ENCODE measurements at places on chromosomes 12 and 14. TPM values are rescaled to one million over a fixed set of nuclear protein-coding genes. Genes with fewer than 3 reads are reported as not detected.

DNA sequence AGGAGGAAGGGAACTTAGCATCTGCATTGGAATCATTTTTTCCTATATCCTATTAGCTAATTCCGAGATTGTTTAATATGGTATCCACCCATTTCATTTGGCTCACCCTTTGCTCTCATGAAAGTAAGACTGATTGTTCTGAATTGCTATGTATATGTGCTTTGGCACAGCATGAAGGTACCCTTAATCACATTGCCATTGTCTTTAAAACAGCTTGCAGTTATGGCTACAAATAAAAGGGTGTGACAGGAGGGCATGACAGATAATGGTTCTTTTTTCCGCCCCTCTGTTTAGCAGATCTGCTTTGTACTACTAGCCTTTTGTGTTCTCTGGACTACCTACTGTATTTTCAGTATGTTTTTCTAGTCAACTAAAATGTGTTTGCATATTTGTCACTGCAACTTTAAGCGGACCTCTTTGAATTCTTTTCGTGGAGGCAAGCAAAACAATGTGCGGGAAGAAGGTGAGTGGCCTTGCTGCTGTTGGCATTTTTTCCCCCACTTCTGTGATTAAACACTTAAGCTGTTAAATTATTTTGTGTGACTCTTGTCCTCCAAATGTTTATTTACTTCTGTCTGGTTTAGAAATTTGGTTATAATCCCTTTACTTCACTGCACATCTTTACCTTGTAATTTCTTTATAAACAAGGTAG lies 35.8 kb downstream of the FBXO34 start:
- no peak for DNase-seq

The SEC23A gene
- 64.0 TPM for total RNA-seq

- no peak for DNase-seq
These were observed 145.9 kb downstream of the ETV6 start for GRCh38 chr12:11795192-11795912.

The DNAAF2 gene
- total RNA-seq: 10.2 TPM

The COX14 gene
- total RNA-seq: 91.5 TPM

The COL2A1 gene
- total RNA-seq: not detected

DNA sequence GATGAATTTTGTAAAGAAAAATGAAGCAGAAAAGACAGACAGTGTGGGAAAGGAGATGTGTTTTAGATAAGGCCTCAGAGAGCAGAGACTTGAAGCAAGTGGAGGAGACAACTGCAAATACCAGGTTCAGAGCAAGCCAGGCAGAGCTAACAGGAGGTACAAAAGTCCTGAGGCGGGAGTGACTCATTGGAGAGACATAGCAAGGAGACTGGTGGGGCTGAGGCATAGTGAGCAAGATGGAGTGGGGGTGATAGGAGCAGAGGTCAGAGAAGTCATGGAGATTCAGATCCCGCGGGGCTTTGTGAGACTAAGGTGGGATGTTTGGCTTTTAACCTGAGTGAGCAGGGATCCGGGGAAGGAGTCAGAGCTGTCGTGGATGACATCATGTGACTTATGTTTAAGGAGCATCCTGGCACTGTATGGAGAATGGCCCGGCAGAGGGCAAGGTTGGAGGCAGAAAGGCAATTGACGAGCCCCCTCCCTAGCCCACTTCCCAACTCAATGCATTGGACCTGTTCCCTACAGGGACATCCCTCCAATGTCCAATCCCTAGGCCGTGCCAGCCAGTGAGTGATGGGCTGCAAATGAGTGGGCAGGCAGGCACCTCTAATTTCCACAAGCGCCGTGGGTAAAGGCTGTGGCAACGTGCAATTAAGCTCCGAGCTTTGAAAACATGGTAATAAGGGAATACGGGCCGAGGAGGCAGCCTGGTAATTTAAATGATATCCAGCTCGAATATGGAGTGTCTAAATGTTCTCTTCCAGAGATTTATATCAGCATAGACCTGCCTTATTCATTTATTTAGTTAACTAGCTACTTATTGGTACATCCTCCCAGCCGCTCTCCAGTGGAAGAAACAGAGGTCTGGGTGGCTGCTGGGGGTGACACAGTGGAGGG lies 206.8 kb upstream of the LHX5 start:
- DNase-seq: no peak

The C3AR1 gene
- total RNA-seq: 7.1 TPM

The ABCC9 gene
- 22.6 TPM for total RNA-seq

DNA sequence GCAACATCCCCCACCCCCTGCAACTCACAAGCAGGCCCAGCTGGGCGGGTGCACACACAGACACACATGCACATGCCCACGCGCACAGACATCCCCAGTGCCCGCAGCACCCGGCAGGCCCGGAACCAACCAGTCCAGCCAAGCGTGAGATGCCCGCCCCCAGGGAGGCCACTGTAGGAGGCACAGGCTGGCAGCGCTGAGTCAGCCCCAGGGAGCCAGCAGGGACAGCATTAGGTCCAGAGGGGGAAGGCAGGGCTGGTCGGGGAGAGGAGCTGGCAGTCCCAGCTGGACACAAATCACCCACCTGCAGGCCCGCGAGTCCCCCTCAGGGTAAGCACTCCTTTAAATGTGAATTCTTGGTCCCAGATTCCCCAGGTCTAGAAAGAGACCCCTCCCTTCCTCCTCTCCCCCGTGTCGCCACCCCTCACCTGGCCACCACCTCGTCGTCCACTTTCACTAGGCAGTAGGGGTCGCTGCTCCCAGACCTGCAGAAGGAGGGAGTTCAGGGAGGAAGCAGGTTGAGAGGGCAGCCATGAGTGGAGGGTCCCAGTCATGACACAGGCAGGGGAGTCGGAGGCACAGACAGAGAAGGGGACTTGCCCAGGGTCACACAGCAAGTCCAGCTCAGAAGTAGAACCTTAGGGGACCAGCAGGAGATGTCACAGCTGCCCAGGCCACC lies 5.0 kb downstream of the RASAL1 start:
- DNase-seq: no peak

DNA sequence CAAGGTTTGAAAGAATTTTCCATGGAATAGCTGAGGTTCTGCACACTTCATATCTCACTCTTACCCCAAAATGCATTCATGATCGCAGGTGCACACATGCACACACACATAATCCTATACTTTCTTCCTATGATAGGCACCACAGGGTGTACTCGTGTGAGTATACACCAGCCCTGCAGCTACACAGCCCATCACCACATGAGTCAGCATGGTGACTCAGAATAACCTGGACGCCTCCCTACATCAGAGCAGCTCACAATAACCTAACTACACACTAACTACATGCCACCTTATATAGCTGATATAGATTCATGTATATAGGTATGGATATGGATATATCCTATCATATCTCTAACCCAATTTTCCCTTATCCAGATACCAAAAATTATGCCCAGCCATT lies 850.2 kb upstream of the TMEM132C start:
- no peak for DNase-seq

The OAS2 gene
- 6.1 TPM for total RNA-seq
